GM12878 (cell line): ENCODE measurements at places on chromosomes 4 and X.
A peak's percentile ranks its signal among the peaks of the same experiment; 100 is the strongest.

GRCh38 chr4:3286335-3287175 lies 6.3 kb upstream of the RGS12 start:
- DNase-seq = peak; percentile 70
- H3K27ac ChIP-seq = no peak overlapping the region; the same call in 1 of the 2 replicates
- H3K27me3 ChIP-seq = peaks cover 2% of the 10 kb centered on the region; the same call in 1 of the 2 replicates
- peaks cover 17% of the 10 kb centered on the region for H3K4me1 ChIP-seq

GRCh38 chrX:115560978-115561604 lies at the start of gene PLS3:
Gene PLS3 (plus strand): TSS chrX:115561174. CDS start chrX:115610251, 49,077 bp downstream.
- no peak for DNase-seq
- H3K4me3 ChIP-seq = peak within 1 kb of the TSS; percentile 25
- H3K36me3 ChIP-seq = no peaks in the 10 kb centered on the region
- H3K27me3 ChIP-seq = peaks cover 3% of the 10 kb centered on the region
- peak within 1 kb of the TSS; percentile 42; the same call in 1 of the 2 replicates for H3K27ac ChIP-seq

- DNase-seq = no peak
- peaks cover 18% of the 10 kb centered on the region for H3K4me1 ChIP-seq
- no peak overlapping the region for H3K4me3 ChIP-seq
Observed at GRCh38 chr4:102809691-102810090, 17.7 kb downstream of the UBE2D3 start.

GRCh38 chrX:108304210-108304609 lies 134.0 kb downstream of the COL4A6 start:
- H3K4me3 ChIP-seq = no peak overlapping the region
- no peak overlapping the region for H3K27ac ChIP-seq
- H3K4me1 ChIP-seq = no peaks in the 10 kb centered on the region
- no peaks in the 10 kb centered on the region; the same call in 1 of the 2 replicates for H3K27me3 ChIP-seq

GRCh38 chr4:23897564-23898109 lies 7.8 kb upstream of the PPARGC1A start:
- H3K27me3 ChIP-seq = no peaks in the 10 kb centered on the region
- H3K36me3 ChIP-seq = no peaks in the 10 kb centered on the region
- H3K27ac ChIP-seq = no peak overlapping the region
- H3K4me1 ChIP-seq = no peaks in the 10 kb centered on the region
- DNase-seq = no peak
- no peak overlapping the region for H3K4me3 ChIP-seq

GRCh38 chrX:66203114-66203513 lies 39.1 kb downstream of the HEPH start:
- no peaks in the 10 kb centered on the region for H3K4me1 ChIP-seq
- no peak for DNase-seq
- H3K36me3 ChIP-seq = no peaks in the 10 kb centered on the region

GRCh38 chr4:120881846-120882245 lies 40.7 kb downstream of the PRDM5 start:
- no peaks in the 10 kb centered on the region; the same call in 1 of the 2 replicates for H3K27me3 ChIP-seq
- no peak overlapping the region for H3K4me3 ChIP-seq
- no peak for DNase-seq
- H3K4me1 ChIP-seq = no peaks in the 10 kb centered on the region
- no peaks in the 10 kb centered on the region for H3K36me3 ChIP-seq

DNA sequence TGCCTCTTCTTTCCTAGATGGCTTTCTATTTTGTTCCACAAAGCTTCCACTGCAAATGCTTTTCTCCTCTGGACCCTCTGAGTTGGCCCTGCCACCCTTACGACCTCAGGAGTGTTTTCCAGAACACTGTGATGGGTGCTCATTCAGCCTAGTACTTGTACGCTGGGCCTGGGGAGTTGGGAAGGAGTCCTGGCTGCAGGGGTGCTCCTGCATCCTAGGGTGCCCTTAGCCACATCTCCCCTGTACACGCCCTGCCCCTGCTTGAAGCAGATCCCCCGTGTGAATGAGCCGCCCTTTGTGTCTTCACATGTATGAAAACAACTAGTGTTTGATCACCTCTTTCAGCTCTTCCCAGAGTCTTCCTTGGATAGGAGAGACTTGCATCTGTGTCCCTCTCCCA lies 64.2 kb downstream of the MTMR1 start:
- H3K4me3 ChIP-seq = no peak overlapping the region
- DNase-seq = no peak
- no peak overlapping the region for H3K27ac ChIP-seq
- no peaks in the 10 kb centered on the region for H3K4me1 ChIP-seq

DNA sequence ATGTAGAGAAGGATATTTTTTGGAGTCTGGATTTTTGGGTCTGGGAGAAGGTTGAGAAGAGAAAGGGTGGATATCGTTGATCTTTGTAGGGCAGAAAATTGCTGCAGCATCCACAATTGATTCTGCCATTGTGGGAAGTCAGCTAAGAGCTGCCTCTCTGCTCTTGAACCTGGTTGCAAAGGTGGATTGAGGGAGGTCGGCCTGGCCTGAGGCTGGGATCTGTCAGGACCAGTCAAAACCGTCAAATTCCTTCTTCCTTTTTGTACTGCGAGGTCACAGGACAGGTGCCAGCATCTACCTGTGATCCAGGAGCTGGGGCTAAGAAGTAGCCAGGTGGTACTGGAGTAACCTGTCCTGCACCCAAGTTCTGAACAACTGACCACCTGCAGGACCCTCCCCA lies 93.7 kb downstream of the SHOX start:
- H3K27ac ChIP-seq = no peak overlapping the region
- DNase-seq = no peak
- no peaks in the 10 kb centered on the region for H3K27me3 ChIP-seq
- H3K36me3 ChIP-seq = no peaks in the 10 kb centered on the region
- H3K4me1 ChIP-seq = no peaks in the 10 kb centered on the region

DNA sequence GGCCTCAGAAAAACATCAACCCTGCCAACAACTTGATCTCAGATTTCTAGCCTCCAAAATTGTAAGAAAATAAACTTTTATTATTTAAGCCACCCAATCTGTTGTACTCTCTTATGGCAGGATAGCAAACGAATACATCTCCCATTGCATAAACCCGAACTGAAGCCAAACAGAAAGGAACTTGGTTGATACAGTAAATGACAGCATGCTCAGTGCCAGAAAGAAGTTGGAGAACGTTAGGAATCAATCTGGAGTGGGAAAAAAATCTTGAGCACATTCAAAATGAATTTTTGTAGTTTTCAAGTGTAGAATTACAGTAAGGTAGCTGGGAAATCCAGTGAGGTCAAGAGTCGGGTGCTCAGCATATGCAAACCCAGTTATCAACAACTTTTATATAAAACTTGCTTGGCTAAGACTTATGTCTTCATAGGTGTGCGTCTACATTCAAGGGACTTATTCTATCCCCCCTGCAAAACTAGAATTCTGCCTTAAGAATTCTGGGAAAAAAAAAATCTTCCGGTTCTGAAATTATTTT lies 157.5 kb upstream of the ANKRD50 start:
- no peaks in the 10 kb centered on the region for H3K36me3 ChIP-seq
- DNase-seq = no peak
- no peaks in the 10 kb centered on the region for H3K27me3 ChIP-seq
- no peak overlapping the region for H3K27ac ChIP-seq
- H3K4me1 ChIP-seq = no peaks in the 10 kb centered on the region
- no peak overlapping the region for H3K4me3 ChIP-seq

- no peaks in the 10 kb centered on the region for H3K27me3 ChIP-seq
- peaks cover 42% of the 10 kb centered on the region for H3K36me3 ChIP-seq
- no peak for DNase-seq
- no peak overlapping the region for H3K4me3 ChIP-seq
- no peaks in the 10 kb centered on the region for H3K4me1 ChIP-seq
Observed at GRCh38 chr4:1959104-1959384, 49.7 kb downstream of the NELFA start.

DNA sequence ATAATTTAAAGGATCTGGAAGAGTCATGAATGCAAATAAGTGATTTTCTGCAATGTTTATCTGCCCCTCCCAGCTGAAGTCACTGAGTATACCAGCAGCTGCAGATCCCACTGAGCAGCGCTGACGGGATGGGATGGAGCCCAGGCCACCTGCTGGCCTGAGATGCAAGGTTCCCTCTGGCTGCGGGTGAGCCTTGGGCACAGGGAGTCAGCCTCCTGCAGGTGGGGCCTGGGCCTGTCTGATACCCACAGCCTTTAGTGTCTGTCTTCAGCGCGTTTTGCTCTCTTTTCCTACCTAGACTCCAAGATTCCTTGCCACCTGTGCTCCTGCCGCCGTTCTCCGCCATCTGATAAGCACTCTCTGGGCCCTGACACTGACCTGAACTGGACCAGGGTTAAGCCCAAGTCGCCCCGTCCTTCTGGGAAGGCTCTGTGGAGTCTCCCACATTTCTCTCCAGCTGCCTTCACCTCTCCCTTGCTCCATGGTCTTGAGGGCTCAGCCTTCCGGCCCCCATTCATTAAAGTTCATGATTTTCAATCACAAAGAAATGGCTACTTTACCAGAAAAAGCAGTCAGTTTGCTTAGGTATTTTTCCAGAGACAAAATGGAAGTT lies 223.1 kb upstream of the FAT1 start:
- H3K27ac ChIP-seq = no peak overlapping the region
- H3K4me3 ChIP-seq = no peak overlapping the region
- H3K36me3 ChIP-seq = no peaks in the 10 kb centered on the region

- no peaks in the 10 kb centered on the region for H3K36me3 ChIP-seq
- H3K4me3 ChIP-seq = no peak overlapping the region
- no peaks in the 10 kb centered on the region for H3K27me3 ChIP-seq
- peaks cover 8% of the 10 kb centered on the region; the same call in 1 of the 2 replicates for H3K4me1 ChIP-seq
Observed at GRCh38 chrX:40166582-40166981, 68.8 kb upstream of the BCOR start.

- no peaks in the 10 kb centered on the region for H3K27me3 ChIP-seq
- H3K4me3 ChIP-seq = no peak overlapping the region
- no peak overlapping the region for H3K27ac ChIP-seq
- DNase-seq = no peak
Observed at GRCh38 chr4:131054489-131055019, 1958.6 kb downstream of the C4orf33 start.

- H3K4me3 ChIP-seq = no peak overlapping the region
- H3K4me1 ChIP-seq = peaks cover 4% of the 10 kb centered on the region
- H3K27me3 ChIP-seq = no peaks in the 10 kb centered on the region
- H3K36me3 ChIP-seq = no peaks in the 10 kb centered on the region
Observed at GRCh38 chr4:26069218-26069617, 155.2 kb downstream of the SMIM20 start.

GRCh38 chrX:20240201-20240600 lies 26.5 kb downstream of the RPS6KA3 start:
- no peak overlapping the region for H3K27ac ChIP-seq
- no peaks in the 10 kb centered on the region for H3K36me3 ChIP-seq
- no peaks in the 10 kb centered on the region for H3K27me3 ChIP-seq

- H3K27me3 ChIP-seq = no peaks in the 10 kb centered on the region
- no peak for DNase-seq
- no peak overlapping the region for H3K27ac ChIP-seq
Observed at GRCh38 chrX:47749185-47749967, 87.3 kb upstream of the ZNF81 start.

DNA sequence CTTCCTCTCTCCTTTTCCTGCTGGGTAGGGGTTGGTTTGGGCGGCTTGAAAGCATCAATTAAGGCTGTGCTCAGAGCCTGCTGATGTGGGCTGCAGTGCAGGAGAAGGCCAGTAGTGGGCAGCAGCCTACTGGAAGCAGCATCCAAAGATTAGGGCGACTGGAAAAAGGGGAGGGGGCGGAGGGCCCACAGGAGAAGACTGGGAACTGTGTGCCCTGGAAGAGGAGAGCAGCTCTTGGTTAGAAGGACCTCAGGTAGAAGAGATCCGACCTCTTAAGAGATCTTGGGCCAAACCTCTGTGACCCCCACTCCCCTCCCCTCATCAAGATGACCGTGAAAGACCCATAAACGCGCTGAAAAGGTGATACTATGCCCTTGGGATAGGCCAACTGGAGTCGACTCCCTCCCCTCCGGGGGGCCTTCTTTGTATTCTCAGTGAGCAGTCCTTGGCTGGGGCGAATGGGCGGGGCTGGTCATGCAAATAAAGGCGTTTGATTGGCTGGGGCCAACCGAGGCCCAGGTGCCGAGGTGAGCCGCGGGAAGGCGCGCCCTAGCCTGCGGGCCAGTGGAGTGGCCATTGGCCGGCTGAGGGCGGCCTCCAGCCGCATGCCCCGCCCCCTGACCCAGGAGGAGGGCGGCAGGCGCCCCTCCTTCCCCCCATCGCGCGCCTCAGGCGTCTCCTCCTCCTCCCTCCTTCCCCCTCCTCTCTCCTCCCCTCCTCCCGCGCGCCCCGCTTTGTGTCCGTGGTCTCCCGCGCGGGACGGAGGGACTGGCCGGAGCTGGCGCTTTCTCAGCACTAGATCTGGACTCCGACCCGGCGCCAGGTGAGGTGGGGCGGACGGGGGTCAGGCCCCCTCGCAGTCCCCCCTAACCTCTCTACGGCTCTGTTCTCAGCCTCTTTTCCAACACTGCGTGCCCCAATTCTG lies 10.1 kb downstream of the DLG3 start:
- H3K27me3 ChIP-seq = no peaks in the 10 kb centered on the region
- no peak for DNase-seq
- H3K36me3 ChIP-seq = no peaks in the 10 kb centered on the region
- peak overlapping the region; percentile 61 for H3K4me3 ChIP-seq

GRCh38 chrX:123833387-123833786 lies 26.5 kb upstream of the XIAP start:
- H3K4me1 ChIP-seq = no peaks in the 10 kb centered on the region; the same call in 1 of the 2 replicates
- H3K36me3 ChIP-seq = no peaks in the 10 kb centered on the region
- DNase-seq = peak; percentile 33
- H3K27me3 ChIP-seq = no peaks in the 10 kb centered on the region

DNA sequence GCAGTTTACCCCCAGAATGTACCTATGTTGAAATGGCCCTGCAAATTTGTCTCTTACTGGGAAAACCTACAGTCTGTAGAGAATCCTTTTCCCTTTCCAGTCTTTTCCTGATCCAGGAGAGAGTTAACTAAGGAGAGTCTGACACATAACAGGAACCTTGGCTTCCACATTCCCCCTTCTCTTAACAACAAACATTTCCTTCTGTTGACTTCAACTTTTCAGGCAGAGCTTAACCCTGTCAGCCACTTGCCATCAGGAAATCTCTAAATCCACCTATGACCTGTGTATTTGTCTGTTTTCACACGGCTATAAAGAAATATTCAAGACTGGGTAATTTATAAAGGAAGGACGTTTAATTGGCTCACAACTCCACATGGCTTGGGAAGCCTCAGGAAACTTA lies 45.6 kb upstream of the GPR78 start:
- H3K27ac ChIP-seq = peak overlapping the region; percentile 89
- H3K4me1 ChIP-seq = peaks cover 38% of the 10 kb centered on the region
- no peak overlapping the region for H3K4me3 ChIP-seq
- no peaks in the 10 kb centered on the region for H3K36me3 ChIP-seq
- DNase-seq = no peak

GRCh38 chr4:117777721-117778120 lies 256.6 kb upstream of the NDST3 start:
- no peaks in the 10 kb centered on the region for H3K36me3 ChIP-seq
- no peak overlapping the region for H3K27ac ChIP-seq
- no peaks in the 10 kb centered on the region for H3K4me1 ChIP-seq
- no peak overlapping the region for H3K4me3 ChIP-seq
- H3K27me3 ChIP-seq = no peaks in the 10 kb centered on the region

DNA sequence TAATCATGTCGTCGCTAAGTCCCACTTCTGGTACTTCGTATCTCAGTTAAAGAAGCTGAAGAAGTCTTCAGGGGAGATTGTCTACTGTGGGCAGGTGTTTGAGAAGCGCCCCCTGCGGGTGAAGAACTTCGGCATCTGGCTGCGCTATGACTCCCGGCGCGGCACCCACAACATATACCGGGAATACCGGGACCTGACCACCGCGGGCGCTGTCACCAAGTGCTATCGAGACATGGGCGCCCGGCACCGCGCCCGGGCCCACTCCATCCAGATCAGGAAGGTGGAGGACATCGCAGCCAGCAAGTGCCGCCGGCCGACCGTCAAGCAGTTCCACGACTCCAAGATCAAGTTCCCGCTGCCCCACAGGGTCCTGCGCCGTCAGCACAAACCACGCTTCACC lies 11.3 kb downstream of the PNCK start:
- no peaks in the 10 kb centered on the region for H3K27me3 ChIP-seq
- no peak for DNase-seq
- no peaks in the 10 kb centered on the region for H3K36me3 ChIP-seq
- H3K4me1 ChIP-seq = no peaks in the 10 kb centered on the region
- H3K4me3 ChIP-seq = no peak overlapping the region
- H3K27ac ChIP-seq = no peak overlapping the region
